ENCODE measurements at places on chromosomes 16 and 17.
A peak's percentile ranks its signal among the peaks of the same experiment; 100 is the strongest.

DNA sequence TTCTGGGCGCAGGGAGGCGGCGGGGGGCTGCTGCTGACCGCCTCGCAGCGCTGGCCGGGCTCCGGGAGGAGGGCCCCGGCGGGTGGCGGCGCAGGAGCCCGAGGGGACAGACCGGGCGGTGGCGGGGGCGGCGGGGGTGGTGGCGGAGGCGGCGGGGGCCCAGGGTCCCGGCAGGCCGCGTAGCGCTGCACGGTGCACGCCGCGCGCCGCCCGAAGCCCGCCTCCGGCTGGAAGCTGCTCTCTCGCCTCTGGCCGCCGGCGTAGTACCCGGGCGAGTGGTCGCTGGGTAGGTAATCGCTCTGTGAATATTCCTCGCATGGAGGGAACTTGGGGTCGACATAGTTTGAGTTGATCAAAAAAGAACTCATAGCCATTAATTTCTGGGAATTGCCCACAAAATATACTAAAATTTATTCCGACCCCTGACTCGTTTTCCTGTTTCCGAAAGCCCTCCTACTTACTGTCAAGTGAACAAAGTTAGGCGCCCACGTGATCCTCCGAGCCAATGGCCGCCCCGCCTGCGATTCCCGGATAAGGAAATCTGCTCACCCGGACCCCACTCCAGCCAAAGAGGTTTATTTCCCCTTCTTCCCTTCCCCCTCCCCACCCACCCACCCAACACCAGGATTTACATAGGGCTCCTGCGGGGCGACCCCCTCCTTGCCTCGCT, at the start of gene HOXB4:
HOXB4 (minus strand) TSS at position 405 of the 670 bp plus-strand sequence; CDS start at position 374, 31 bp downstream.
- no peak for DNase-seq

GRCh38 chr17:73289549-73290254, 22.1 kb downstream of the CDC42EP4 start:
- DNase-seq, result no peak

- no peak for DNase-seq
Observed at GRCh38 chr16:23847251-23847650, 11.5 kb downstream of the PRKCB start.

DNA sequence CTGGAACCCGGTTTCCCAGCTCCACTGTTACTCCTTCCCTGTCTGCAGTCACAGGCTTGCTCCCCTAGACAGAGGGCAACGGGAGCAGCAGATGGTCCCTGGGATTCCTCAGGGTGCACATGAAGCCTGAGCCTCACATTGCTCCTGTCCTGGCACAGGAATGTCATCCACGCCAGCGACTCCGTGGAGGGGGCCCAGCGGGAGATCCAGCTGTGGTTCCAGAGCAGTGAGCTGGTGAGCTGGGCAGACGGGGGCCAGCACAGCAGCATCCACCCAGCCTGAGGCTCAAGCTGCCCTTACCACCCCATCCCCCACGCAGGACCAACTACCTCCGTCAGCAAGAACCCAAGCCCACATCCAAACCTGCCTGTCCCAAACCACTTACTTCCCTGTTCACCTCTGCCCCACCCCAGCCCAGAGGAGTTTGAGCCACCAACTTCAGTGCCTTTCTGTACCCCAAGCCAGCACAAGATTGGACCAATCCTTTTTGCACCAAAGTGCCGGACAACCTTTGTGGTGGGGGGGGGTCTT, 1.6 kb upstream of the DECR2 start:
- DNase-seq, result no peak

DNA sequence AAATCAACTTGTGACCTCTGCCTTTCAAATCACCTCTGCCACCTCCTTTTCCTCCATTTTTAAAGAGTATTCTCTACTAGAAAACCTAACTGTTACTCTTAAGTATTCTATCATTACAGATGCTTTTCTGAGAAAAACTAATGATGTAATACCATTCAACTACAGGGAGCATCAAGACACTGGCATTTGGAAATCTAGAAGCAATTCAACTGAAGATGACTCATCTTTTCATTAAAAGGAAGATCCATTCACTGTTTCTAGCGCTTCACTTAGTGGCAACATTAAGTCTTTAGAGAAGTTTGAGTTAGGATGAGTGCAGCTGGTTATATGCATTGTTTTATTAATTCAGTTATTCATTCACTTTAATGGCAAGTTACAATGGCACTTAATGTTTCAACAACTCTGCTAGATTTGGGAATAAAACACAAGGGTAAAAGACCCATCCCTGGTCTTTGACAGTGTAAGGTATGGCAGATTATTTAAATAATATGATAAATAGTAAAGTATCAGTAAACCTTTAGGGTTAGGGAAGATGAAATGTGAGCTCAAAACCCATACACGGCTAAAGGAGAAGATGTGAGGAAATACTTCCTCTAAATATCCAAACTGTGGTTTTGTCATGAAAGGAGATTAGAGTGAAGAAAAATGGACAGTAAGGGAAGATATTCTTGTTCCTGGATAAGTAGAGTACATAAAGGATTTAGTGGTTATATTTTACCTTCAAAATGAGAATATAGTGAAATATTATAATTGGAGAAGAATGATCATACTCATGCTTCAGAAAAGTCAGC, 61.7 kb downstream of the KCNJ2 start:
- DNase-seq, result no peak

- no peak for DNase-seq
Observed at GRCh38 chr17:73058022-73058421, 34.5 kb downstream of the SLC39A11 start.

GRCh38 chr16:49271363-49271762, 10.3 kb downstream of the CBLN1 start:
- DNase-seq, result no peak

GRCh38 chr17:62905233-62905632, 60.8 kb upstream of the TANC2 start:
- DNase-seq, result no peak

DNA sequence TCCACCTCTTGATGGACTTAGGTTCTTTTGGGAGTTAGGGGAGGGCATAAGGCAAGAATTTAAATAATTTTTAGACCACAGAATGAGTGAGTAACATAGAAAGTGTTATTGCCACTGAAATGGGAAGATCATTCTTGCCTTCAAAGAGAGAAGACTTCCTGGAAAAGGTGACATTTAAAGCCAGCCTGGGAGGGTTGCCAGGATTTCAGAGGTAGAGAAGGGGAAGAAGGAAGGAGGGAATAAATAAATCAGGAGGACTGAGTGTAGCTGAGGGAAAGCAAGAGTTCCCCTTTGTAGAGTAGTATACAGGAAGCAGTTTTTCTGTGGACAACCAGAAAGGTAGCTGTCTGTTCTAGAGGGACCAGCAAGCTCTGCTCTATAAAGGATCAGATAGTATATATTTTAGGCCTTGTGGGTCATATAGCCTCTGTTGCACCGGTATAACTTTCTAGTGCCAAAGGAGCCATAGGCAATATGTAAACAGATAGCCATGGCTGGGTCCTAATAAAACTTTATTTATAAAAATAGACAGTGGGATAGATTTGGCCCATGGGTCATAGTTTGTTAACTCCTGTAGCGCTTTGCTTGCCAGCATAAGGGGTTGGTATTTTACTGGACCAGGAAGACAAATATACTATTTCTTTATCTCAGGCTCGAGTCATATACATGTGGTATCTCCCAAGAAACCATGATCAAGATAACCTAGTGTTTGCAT, 147.2 kb upstream of the CACNG5 start:
- DNase-seq, result no peak

DNA sequence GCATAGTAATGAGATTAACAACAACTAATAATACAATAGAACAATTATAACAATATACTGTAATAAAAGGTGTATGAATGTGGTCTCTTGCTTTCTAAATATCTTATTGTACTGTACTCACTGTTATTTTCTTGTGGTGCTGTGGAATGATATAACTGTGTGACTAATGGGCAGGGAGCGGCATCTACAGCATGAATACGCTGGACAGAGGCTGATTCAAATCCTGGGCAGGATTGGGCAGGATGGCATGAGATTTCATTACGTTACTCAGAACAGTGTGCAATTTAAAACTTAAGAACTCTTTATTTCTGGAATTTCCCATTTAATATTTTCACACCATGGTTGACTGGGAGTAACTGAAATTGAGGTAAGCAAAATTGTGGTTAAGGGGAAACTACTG, 1239.8 kb upstream of the GOT2 start:
- DNase-seq, result no peak

GRCh38 chr17:77690271-77691161, 268.0 kb upstream of the TNRC6C start:
- DNase-seq, result no peak

- DNase-seq, result no peak
Observed at GRCh38 chr16:82735186-82735585, 108.4 kb downstream of the CDH13 start.

DNA sequence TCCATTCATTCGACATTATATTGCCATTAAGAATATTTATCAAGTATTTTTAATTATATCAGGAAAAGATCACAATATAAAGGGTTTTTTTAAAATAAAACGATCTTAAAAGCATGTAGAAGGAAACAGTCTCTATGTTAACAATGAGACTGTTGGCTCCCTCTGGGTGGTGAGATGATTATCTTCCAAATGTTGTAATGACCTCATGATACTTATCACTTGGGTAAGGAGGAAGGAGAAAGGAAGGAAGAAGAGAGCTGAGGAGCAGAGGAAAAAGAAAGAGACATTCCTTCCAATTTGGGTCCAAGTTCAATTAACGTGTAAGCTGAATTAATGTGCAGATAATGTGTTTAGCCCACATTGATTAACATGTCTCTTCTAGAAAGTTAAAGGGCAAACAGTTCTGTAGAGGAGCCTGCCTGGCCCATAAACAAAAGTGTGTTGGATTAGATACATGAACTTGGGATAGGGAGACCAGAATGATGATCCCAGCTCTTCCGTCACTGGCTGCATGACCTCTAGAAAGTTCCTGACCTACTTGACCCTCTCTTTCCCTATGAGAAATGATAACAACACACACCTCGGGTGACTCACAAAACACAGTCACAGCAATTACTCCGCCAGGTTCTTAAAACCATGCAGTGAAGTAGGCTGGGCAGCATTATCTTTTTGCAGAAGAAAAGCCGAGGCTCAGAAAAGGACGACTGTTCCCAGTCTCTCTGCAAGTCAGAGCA, 32.0 kb downstream of the PIMREG start:
- DNase-seq, result no peak

DNA sequence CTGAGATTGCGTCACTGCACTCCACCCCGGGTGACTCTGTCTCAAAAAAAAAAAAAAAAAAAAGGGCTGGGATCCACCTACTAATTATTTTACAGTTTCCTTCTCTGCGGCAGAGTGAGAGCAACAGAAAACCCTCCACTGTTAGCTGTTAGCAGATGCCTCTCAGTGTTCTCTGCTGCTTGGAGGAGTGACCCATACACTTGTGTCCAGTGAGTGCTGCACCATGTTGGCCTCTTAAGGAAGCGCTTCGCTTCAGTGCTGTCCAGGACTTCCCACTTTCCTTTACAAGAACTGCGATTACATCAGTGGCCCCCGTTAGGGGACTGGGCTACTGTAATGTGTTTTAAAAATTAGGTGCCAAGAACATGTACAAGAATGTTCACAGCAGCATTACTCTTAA, 18.4 kb upstream of the CLEC18B start:
- no peak for DNase-seq

GRCh38 chr17:45366049-45366448, 49.2 kb upstream of the MAP3K14 start:
- no peak for DNase-seq

- no peak for DNase-seq
Observed at GRCh38 chr17:32976605-32977004, 15.0 kb upstream of the SPACA3 start.

GRCh38 chr16:695355-696089, 5.3 kb upstream of the WDR24 start:
- peak; percentile 51 for DNase-seq

DNA sequence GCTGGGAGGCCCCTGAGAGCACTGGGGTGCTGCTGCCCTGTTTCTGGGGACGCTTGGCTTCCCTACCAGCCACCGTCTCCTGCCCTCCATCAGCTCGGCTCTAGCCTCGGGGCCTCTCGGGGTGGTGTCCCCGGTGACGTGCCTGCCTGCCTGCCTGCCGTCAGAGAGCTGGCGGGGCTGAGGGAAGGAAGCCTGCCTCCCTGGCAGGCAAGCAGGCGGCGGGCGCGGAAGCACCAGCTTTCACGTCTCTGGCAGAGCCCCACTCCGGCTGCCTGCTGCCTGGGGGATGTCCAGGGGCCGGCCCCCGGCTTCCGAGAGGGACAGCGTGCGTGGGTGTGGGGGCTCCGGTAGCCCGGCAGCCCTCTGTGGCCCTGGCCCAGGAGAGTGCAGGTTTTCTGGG, 9.3 kb downstream of the CENPX start:
- no peak for DNase-seq

DNA sequence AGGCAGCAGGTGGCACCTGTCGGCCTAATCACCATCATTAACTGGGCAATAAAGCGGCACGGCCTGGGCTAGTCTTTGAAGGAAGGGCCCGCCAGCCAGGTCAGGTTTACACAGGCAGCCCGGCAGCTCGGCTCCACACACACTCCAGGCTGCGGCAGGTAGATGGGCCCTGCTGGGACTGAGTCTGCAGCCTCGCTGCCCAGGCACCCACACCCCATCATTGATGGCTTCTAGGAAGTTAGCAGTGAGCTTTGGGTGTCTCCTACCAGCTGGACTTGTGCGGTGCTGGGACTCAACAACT, 6.8 kb upstream of the FOXN1 start:
- DNase-seq, result no peak

- no peak for DNase-seq
Observed at GRCh38 chr17:70059071-70059470, 16.0 kb upstream of the KCNJ16 start.

DNA sequence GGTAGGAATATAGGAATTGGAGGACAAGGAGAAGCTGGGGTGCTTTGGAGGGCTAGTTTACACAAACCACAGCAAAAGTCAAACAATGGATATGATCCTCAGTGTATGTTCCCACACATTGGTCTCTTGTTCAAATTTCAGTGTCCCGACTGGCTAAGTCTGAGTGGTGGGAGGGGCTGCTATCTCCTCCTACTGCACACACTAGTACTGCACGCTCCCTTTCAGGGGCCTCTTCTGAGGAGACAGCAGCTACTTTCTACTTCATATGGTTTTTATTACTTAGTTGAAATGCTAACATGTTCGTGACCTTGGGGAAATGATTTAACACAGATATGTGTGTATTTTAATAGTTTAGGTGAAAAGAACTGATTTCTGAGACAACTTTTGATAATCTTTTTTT, 18.8 kb upstream of the KRT10 start:
- no peak for DNase-seq

DNA sequence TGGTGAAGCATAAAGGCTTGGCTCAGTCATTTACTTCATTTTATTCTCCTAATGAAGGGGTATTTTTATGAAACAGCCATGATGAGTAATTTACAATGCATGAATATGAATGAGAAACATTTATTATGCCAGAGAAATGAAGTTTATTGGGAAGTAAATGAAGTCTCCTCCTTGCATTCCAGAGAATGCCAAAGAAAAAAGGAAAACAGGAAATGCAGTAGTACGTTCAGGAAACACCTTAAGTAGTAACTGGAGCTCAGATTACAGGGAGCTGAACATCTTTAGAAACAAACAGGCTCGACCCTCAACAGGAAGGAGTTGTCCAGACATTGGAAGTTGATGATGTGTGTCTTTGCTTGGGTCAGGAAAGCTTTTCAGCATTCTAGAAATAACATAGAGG, 4.6 kb downstream of the KRT34 start:
- no peak for DNase-seq

- no peak for DNase-seq
Observed at GRCh38 chr17:38621538-38621937, 15.8 kb upstream of the SRCIN1 start.

Data from stimulated activated CD4-positive, alpha-beta T cell treated with anti-CD3 and anti-CD28 coated beads, TNF-alpha, amount 100 ng/mL, for 48 hours (primary cell).